ENCODE measurements at places on chromosomes 5 and 9.

DNA sequence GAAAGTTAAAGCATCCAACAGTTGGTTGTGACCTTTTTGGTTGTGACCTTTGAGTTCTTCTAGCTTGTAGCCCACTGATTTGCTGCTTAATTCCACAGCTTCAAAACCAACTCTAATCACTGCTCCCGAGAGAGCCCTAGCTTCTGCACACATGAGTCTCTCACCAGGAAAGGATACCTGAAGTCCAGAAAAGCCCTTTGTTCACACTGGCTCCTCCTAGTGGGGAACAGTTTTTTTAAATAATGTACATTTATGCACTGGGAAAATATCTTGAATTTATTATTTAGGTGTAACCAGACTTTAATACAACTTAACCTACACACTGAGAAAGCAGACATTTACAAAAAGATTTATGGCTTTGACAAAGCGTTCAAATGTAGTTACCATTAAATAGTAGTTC lies 120.2 kb upstream of the CCDC152 start:
- DNase-seq: no peak

DNA sequence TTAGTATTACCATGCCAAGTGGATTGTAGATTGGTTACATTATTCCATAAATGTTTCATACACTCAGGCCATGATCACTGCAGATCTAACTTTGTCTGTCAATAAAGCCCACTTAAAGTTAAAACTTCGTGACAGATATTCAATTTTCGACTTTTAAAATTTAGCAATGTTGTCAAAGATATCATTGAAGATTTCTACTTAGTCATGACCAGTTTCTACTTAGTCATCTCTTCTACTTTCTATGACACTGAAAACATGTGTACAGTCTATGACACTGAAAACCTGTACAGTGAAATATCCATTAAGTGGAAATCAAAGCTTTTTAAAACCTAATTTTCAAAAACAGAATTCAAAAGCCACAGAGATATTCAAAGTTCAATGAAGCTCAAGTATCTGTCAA lies 258.2 kb downstream of the MCTP1 start:
- no peak for DNase-seq

DNA sequence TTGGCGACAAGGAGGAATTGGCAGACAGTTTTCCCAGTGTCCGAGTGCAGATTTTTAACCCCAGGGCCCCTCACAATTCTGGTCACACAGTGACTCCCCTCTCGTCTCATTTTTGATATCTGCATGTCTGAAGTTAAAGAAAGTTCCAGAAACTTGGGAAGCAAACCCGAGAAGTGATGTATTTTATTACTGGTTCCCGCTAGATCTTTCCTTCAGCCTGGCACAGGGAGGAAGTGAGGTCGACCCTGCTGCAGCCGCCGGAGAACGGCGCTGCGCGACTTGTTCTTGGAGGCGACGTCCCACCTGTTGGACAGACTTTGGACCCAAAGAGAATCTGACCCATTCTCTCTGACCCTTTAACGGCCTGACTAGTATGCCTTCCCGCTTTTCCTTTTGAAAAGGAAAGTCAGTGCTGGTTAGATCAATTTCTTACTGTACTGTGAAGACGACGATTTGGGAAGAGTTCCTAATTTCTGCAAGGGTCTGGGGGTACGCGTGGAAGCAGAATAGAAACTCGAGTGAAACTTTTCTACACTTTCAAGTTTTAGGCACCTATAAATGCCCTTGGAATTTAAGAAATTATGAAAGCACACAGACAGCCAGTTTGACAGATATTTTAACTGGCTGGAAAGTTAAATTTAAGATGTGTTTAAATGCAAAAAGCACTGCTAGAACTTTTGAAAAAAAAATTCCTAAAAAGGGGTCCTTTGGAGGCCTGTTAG lies 744 bp downstream of the OTULIN start:
- no peak for DNase-seq

DNA sequence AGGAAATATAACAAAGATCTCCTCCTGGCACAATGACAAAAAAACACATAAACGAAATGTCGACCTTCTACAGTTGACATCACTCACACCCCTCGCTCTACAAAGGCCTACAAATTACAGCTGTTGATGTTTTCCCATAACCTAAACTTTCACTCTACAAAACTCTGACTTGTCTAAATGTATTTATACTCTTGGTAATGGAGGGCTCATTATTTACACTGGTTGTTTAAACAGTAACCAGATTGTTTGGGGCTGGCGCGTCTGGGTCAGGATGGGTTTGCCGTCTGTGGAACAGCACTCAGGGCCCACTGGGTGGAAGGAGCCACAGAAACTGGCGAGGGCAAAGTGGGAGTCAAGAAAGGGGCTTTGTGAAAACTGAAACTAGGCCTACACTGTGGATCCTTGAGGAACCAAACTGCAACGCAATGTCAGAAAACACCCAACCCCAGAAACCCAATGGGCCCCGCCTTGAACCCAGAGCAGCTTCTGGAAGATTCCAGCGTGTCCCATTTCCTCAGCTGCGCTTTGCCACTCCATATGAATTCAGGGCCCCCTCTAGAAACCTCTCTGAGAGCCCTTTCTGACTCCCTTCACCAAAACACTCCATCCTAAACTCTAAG lies 136.7 kb downstream of the ROR2 start:
- DNase-seq: no peak

GRCh38 chr9:36833954-36834353 lies 200.1 kb downstream of the PAX5 start:
- no peak for DNase-seq

GRCh38 chr5:86838083-86838482 lies 220.3 kb downstream of the COX7C start:
- DNase-seq: peak; percentile 3

DNA sequence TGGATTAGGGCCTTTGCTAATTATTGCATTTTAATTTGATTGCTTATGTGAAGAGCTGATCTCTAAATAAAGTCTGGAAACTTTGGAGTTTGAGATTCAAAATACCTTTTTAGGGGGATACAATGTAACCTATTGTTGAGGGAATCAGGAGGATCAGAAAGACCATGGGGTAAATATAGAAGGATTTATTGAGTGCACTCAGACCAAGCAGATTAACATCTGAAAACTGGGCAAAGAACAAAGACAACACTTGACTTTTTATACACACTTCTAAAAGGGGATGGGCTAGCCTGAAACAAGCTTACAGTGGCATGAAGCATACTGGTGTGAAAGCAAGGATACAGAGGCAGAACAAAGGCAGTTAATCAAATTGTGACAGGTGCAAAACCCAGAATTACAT lies 174.3 kb downstream of the MRPS30 start:
- DNase-seq: no peak

DNA sequence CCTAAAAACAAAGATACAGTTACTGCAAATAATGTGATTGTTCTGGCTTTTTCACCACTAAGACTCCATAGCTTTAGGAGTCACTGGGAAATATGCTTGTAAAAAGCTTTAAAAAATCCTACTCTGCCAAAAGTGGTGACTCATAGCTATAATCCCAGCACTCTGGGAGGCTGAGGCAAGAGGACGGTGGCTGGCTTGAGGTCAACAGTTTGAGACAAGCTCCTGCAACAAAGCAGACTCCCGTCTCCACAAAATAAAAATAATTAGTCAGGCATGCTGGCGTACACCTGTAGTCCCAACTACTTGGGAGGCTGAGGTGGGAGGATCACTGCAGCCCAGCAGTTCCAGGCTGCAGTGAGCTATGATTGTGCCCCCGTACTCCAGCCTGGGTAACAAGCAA lies 406.4 kb downstream of the HTR1A start:
- DNase-seq: no peak

DNA sequence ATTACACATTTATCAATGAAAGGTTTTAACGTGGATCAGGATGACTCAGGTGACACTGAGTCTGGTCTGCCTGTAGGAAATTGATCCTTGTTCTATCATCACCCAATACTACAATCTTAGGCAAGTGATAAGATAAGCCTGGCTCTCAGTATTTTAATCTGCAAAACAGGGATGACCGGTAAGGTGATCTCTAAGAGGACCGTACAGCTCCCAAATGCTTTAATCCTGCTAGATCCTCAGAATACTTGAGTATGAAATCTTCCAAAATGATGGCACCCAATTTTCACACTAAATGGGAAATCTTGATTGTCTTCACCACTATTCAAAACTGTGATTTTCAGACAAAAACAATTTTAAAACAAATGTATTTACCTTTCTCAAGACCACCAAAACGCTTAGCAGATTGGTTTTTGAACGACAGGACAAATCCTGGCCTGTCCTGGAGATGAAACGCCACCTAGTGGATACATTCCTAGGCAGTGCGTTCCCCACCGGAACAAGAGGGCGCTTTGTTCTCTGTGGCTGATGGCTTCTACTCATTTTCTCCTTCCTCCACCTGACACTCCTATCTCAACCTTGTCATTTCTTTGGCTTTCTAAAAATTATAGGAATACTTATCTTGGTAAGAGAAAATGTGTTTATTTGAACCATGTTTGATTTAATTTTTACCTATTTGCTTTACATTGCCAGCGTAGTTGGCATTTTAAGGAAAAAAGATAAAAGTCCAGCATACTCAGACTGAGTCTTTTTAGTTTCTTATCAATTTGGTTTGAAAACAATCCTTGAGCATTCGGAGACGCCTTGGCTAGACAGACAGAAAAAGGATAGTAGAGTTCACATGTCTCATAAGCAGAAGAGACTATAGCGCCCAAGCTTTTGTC lies 41.2 kb upstream of the VCAN start:
- DNase-seq: peak; percentile 67

DNA sequence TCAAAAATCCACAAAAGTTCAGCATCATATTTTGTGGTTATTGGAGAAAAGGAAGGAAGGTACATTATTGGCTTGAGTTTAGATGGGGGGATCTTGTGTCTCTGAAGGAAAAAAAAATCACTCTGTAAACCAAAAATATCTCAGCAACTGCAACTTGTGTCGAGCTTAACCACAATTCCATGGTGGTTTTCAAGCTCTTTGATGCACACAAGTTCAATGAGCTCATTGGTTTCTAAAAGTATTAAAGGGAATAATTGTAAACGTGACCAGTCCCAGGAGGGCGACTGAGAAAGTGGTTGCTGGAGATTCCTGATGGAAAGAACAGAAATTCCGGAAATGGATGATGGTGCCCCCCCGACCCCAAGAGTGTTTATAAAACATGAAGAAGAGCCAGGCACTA lies 173.8 kb downstream of the PSAT1 start:
- peak; percentile 3 for DNase-seq

GRCh38 chr5:82023644-82024043 lies 51.8 kb downstream of the ATG10 start:
- DNase-seq: no peak

- no peak for DNase-seq
These were observed 548.3 kb downstream of the SEMA5A start for GRCh38 chr5:8997542-8998070.

DNA sequence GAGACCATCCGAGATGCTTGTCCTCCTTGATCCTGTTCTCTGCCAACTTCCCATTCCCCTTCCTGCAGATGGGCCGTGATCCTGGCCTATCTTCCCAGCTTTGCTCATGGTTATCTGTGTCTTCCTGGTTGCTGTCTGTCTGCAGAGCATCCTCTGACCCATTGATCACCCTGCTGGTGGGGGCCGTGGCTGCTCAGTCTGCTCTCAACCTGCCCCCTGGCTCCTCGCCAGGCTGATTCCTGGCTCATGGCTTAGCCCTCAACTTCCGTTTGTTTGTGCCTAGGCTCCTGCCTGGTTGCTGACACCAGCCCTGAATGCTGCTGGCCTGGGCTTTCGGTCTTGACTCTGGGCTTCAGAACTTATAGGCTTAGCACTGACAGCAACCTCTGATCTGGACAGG lies 67.1 kb upstream of the SMIM15 start:
- DNase-seq: no peak

DNA sequence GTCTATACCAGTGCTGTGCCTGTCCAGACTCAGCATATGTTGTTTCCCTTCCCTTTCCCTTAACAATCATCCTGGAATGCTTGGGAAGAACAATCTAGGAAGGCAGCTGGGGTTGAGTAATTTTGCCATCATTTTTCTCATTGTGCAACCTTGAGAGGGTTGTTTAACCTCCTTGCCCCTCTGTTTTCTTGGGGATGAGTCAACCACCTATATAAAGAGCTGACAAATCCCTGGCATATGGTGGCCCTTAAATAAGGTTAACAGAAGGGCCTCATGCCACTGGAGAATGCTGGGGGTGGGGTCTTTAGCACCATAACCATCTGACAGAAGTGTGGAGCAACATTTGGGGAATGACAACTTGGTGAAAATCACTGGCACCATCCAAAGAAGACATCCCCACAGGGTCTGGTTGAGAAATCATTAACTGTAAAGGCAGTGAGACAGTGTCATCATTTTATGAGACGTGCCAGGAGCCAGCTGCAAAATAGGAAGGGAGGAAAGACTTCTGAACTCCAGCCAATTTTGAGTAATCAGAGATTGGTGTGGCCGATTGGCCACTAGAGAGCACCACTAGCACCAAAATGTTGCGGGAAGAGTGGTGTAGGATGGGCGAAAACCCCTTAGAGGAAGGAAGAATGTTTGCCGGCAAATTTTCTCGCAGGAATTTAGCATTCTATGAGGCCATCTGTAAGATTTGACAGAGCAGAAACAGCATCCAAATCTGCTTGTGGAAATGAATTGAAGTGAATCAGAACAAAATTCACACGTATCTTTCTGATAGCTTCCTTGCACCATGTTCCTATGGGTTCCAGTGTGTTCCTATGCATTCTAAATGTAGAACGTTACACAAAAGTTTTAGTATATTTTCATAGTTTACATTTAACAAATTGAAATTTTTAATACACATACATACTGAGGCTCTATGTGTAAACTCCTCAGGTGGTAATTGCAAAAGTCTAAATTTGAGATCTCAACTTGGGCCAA lies 113.8 kb downstream of the MSX2 start:
- peak; percentile 99 for DNase-seq

- no peak for DNase-seq
These were observed 181.5 kb upstream of the OR13F1 start for GRCh38 chr9:104322596-104322995.

- DNase-seq: no peak
These were observed 50.4 kb upstream of the ZNF354A start for GRCh38 chr5:178780581-178781498.

- peak; percentile 80 for DNase-seq
These were observed 129.6 kb upstream of the CNTLN start for GRCh38 chr9:17005056-17005823.

DNA sequence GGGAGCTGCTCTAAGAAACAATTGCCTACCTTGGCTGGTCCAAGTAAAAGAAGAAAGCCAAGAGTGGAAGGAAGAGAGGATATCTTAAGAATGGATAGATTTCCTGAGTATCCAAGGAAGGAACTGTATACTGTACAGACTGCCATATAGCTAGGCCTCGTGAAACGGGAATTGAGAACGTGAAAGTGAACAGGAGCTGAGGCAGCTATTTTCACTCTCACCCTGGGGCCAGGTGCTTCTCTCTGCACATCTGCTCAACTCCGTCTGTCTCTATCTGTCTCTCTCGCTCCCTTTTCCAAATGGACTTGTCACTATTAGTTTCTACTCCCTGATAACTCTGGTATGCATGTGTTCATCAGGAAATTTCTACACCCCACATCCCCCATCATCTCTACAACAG lies 35.9 kb upstream of the TESK1 start:
- no peak for DNase-seq

Data from fibroblast of skin of scalp (primary cell).